ENCODE measurements at places on chromosomes 7 and 10. TPM values are rescaled to one million over a fixed set of nuclear protein-coding genes. Genes with fewer than 3 reads are reported as not detected.

- peak; percentile 54 for DNase-seq
These were observed 22.0 kb upstream of the ELFN1 start for GRCh38 chr7:1647961-1648672.

ADCY1 gene
- total RNA-seq: 26.9 TPM

DNA sequence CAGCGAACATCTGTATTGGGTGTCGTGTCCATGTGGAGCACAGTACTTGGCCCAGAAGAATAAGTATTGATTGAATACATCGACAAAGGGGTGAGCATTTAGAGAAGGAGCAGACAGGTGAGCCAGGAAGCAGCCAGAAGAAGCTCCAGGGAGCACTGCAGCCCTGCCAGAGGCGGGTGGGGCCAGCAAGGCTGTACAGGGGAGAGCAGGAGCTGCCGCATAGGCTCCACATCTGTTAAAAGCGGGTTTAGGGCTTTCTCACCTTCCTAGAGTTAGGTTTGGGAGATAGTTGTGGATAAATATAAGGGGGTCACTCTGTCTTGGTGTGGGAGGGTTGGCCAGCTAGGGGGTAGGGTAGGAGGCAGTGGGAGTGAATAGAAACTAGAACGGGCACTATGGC lies 1.3 kb upstream of the CPA1 start:
- no peak for DNase-seq

TRIM50 gene
- not detected for total RNA-seq

TACR2 gene
- not detected for total RNA-seq

CYP3A4 gene
- total RNA-seq: not detected

DNA sequence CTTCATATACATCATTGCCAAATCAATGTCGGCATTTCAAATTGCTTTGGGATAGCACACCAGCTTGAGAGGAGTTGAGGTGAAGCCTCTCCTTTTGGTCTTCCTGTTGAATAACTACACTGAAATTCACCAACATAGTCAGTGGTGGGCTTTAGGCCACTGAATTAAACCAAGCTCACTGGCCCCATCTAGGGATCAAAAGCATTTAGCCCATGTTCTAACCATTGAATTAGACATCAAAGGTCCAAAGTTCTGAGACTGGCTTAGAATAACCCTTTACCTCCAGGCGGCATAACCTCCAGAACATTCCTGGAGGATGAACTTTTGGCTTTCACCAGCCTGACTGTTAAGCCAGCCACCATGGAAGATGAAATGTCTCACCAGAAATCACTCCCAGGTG lies 54.6 kb downstream of the BPGM start:
- no peak for DNase-seq

UNCX gene
- not detected for total RNA-seq

CRYGN gene
- total RNA-seq: 1.0 TPM

DNA sequence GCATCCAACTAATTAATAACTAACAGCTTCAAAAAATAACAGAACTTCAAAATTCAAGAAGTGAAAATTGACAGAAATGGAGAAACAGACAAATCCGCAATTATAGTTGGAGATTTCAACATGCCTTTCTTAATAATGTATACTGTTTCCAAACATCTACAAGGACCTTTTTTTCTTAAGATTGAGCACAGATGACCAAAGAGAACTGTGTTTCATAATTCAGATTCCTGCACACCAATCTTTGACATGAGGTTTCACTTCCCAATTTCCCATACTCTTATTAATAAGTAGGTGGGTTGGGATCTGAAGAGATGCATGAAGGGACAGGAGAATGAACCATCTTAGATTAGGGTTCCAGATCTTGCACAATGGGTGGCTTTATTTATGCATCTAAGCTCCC lies 24.9 kb upstream of the GIMAP7 start:
- no peak for DNase-seq

- DNase-seq: no peak
These were observed 12.9 kb upstream of the BMS1 start for GRCh38 chr10:42769673-42770072.

DNA sequence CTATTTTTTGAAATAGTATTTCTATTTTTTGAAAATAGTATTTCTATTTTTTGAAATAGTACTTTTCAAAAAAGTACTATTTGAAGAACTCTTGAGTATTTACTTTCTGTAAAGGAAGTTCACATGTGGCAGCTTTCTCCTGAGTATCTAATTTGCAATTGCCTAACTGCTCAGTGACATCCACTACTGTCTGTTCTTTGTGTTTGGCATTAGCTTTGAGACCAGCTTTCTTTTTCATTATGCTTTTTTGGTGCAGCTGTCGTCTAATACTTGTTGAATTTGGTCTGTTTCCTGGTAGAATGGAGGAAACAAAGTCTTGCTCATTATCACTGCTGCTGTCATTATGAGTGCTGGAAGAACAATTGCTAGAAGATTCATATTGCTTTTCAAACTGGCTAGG lies 99.1 kb downstream of the BMPR1A start:
- no peak for DNase-seq

GRCh38 chr7:137647905-137648565 lies 198.7 kb downstream of the DGKI start:
- DNase-seq: no peak

STEAP1B gene
- total RNA-seq: 8.7 TPM

DNA sequence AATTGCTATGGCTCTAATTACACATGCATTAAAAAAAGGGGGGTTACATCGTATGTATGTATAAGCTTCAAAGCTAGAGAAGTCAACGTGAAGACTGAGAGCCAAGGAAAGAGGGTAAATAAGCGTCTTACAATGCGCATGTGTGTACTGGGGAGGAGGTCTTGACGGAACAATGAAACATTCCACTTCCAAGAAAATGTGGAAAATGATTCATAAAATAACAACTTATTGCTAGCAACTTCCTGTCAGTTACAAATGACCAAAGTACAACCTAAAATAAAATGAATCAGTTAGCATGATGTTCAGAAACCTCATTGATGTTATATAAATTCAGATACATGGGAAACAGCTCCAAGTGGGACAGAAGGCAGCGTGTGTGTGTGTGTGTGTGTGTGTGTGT lies 104.1 kb upstream of the RHEB start:
- no peak for DNase-seq

PLPP4 gene
- not detected for total RNA-seq

DNA sequence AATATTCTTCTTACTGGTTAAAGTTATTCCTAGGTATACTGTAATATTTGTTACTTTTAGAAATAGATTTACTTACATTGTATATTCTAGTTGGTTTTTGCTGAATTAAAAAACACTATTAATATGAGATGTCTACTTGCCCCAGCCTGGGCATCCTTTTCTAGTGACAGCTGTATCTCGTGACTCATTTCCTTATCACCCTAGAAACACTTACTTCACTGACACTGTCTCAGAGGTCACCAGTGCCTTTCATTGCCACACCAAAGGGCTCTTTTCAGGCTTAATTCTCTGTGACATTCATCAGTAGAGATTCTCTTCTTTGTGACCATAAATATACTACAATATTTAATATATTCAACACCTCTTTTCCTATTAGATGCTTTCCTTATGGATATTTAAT lies 194.7 kb downstream of the GALNT17 start:
- DNase-seq: no peak

TRIM4 gene
- 6.6 TPM for total RNA-seq

- no peak for DNase-seq
These were observed 145.3 kb upstream of the PRSS1 start for GRCh38 chr7:142603870-142604448.

- DNase-seq: no peak
These were observed 228.6 kb downstream of the GLRX3 start for GRCh38 chr10:130364631-130365411.

OPN1SW gene
- total RNA-seq: not detected

- no peak for DNase-seq
These were observed 1.8 kb upstream of the PNLIPRP1 start for GRCh38 chr10:116588995-116589394.

DNA sequence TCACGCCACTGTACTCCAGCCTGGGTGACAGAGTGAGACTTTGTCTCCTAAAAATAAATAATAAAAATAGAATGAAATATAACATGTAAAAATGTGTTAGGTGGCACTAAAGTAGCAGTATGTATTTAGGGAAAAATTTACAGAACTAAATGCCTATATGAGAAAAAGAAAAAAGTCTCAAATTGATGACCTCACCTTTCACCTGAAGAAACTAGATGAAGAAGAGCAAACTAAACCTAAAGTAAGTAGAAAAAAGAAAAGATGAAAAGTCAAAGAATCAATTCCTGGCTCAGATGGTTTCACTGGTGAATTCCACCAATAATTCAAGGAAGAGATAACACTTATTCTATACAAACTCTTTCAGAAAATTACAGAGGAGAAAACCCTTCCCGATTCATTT lies 106.5 kb upstream of the NANOS1 start:
- DNase-seq: no peak

GRCh38 chr7:32659853-32660252 lies 164.6 kb downstream of the AVL9 start:
- DNase-seq: no peak
